ENCODE measurements at places on chromosomes 6 and 20.
A peak's percentile ranks its signal among the peaks of the same experiment; 100 is the strongest.

DNA sequence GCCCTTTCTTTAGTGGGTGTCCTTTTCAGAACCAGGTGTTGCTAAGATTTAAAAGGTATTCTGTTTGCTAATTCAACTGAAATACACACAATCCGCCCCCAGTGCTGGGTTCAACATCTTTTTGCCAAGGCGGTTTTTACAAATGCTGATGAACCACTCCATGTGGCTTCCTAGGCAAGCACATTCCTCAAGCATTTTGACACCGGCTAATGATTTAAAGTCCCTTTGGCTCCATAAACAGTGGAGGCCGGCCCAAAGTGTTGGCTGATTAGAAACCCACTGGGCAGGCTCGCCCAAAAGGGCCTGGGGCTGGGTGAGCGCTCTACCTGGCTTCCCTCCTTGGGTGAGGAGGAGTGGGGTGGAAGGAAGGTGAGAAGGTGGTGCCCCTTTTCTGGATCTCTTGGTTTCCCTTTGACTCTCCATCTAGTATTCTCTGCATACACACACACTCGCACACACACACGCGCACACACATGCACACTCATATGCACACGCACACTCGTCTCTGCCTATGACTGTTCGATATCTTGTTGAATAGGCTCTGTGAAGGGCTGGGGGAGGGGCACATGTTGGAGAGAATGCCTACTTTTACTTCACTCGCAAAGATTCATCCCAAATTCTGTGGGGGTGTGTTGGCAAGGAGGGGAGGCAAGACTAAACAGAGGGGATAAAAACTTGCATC is 66.7 kb upstream of the ARMC2 start:
- no peak for DNase-seq

- no peak for DNase-seq
Measured at GRCh38 chr6:79813143-79813850, 134.1 kb downstream of the ELOVL4 start.

GRCh38 chr6:134840086-134840867 is 109.6 kb downstream of the ALDH8A1 start:
- no peak for DNase-seq

GRCh38 chr6:82073484-82073883 is 174.1 kb downstream of the IBTK start:
- no peak for DNase-seq

- DNase-seq, result no peak
Measured at GRCh38 chr6:128252341-128253176, 267.8 kb downstream of the PTPRK start.

- DNase-seq, result no peak
Measured at GRCh38 chr6:93447874-93448273, 28.5 kb upstream of the EPHA7 start.

DNA sequence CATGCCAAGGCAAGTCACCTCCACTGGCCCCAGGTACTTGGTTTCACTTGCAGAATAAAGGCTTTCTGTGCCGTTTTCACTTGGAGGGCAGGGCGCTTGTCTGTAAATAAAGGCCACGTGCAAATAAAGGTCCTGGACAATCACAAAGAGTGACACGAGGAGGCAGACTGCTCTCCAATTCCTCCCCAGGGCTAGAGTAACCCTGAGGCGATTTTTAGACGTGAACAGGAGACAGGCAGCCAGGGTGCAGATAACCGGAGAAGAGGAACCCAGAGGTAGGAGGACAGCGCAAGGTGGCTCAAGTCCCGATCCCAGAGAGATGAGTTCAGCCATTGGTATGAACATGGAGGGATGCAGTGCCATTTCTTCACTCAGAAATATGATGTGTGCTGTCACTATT is 327.4 kb downstream of the KIF16B start:
- no peak for DNase-seq

DNA sequence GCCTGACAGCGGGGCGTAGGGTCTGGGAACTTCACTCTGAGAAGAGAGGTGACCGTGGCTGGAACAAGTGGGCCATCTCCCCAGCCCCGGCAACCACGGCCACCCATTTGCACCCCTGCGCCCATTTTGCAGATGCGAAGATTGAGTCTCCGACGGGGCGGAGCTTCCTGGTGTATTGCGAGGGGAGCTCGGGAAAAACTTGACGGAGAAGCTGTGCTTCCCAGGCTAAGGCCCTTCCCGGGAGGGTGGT is 653 bp downstream of the ZNF335 start:
- DNase-seq, result no peak

DNA sequence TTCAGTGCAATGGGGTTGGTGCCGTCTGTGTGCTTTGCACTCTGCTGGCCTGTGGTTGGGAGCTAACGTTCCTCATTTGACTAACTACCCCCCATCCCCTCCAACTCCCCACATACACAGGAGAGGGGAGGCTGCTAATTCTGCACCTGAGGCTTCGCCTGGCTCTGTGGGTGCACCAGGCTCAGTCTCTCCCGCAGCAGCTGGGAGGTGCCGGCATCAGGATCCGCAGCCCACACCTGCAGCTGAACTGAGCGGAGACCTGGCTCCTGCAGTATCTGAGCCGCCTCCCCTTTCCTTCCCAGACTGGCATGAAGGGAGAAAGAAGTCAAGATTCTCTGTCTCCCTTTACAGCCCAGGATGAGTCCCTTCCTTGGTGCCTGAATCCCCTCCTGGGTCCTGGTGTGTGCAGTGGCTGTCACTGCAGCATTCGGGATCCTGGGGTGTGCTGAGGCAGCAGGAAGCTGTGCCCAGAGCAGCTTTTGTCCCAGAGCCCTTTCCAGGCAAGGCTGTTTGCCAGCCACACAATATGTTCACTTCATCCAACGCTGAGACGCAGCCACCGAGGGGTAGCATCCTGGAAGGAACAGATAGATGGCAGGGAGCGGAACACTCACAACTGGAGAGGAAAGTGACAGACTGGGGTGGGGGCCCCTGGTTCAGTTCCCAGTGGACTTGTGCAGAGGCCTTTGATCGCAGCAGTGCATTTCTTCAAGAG is 70.2 kb downstream of the CDH4 start:
- no peak for DNase-seq

- peak; percentile 49 for DNase-seq
Measured at GRCh38 chr20:43736588-43737158, 9.9 kb upstream of the GTSF1L start.

DNA sequence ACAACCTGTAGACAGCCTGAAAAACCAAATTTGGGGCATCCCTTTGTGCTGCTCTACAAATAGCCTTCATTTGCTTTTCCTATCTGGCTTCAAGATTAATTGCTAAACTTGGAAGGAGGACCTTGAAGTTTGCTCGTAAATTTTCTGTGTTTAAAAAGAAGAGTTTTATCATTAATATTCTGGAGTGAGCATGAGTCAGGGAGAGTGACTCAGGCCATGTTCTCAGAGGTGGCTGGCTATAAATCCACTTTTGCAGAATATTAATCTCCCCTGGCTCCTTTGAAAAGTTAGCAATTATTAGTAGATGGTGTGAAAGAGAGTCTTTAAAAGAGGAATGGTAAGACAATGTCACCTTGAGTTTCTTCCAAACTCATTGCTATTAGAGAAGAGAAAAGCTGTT is 91.0 kb downstream of the ANKEF1 start:
- DNase-seq, result no peak

GRCh38 chr6:134517868-134518267 is 200.0 kb upstream of the SGK1 start:
- DNase-seq, result peak; percentile 76

- peak; percentile 85 for DNase-seq
Measured at GRCh38 chr6:135209803-135210202, 28.7 kb downstream of the MYB start.

DNA sequence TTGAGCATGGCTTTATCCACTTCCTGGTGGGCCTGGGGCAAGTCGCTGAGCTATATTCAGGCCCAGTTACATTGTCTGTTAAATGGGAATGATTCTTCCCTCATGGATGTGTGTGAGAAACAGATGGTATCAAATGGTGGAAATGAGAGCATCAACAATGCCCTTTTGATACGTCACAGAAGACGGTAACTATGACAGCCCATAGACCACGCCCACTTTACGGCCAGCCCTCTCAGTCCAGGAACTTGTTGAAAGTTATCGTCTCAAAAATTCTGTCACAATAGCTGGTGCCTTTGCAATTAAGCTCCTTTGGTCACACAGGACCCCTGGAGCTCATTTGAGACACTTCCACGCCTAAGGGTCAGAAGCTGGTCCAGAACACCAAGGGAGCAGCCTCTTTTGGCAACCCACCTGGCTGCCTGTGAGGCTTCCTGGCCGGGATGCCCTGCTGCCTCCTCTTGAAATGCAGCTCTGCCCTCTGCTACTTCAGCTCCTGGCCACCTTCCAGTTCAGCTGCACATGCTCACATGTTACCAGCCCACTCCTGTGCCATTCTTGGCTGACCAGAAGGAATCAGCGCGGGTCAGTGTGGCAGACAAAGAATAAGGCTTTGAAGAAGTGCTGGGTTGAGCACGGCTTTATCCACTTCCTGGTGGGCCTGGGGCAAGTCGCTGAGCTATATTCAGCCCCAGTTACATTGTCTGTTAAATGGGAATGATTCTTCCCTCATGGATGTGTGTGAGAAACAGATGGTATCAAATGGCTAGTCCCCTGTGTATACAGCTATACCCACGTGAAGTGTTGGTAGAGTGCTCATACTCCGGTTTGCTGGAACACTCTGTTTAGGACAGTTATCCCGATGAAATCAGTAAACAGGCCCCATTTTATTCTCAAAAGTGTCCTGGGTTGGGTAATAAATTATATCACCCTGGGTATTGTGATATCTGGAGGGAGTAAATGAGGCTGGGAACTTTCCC is 199.2 kb upstream of the SUPT3H start:
- no peak for DNase-seq

GRCh38 chr6:118650582-118651281 is 659 bp downstream of the CEP85L start:
- DNase-seq, result peak; percentile 75

DNA sequence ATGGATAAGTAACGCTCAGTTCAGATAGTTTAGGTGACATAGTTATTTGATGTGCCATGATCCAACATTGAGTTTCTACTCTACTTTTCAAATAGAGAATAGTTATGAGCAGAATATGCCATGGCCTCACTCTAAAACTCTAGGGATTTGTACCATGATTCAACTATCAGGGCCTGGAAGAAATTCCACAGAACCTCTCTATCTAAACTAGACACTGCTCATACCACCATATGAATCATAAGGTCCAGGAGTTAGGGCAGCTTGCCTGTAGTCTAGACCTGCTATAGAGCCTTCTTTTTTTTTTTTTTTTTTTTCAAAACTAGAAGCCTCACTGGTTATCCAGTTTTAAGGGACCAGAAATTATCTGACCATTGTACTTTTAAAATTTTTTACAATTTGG is 571.8 kb upstream of the IMPG1 start:
- no peak for DNase-seq

DNA sequence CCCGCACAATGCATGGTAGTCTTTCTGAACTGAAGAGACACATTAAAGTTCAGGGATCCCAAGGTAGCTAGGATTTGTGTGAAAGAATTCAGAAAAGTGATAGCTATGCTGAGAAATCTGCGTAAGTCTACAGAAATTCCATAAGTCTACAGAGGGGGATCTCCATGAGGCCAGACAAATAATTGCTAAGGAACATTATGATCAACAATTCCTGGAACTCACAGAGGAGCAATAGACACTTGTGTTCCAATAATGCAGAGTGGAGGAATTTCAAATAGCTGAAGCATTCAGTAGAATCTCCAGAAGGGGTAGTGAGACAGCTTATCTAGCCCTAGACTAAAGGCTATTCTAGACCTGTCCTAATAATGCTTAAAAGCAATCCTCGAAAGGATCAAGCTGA is 315.7 kb upstream of the ECI2 start:
- no peak for DNase-seq

- DNase-seq, result no peak
Measured at GRCh38 chr6:1781152-1781816, 171.6 kb downstream of the FOXC1 start.

DNA sequence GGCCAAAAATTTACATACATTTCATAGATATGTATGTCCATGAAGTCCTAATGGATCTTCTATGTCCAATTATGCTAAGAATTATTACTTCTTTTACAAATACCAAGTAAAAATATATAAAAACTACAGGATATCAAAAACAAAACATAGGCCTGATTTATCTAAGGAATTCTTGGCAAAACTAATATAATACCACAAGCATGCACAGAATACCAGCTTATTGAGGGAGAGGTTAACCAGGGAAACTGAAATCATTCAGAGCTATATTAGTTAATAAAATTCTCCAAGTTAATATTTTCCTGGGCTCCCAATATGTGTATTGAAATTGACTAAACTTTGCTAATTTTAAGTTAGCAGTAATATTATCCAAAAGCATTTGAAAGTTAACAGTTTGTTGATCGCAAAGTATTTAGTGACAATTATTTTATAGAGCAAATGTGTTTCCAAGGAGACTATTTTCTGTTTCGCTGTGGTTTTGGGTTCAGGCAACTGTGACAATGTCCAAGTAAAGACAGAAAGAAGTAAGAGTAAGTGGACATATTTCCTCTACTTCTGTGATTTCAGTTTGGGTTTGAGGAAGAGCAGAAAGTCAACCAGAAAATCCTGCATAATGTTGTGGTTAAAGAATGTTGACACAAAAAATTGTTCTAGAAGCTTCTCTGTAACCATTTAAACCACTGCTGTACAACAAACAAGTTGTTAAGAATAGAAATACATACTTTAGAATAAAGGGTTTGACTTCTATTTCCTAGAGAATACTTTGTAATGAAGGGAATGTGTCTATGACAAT is 167.4 kb downstream of the COL21A1 start:
- no peak for DNase-seq
